ENCODE measurements at places on chromosomes 1 and 21.

GRCh38 chr1:184820218-184820750, 65.6 kb upstream of the EDEM3 start:
- no peak for DNase-seq

- DNase-seq, result no peak
Observed at GRCh38 chr1:218254296-218254946, 30.7 kb upstream of the RRP15 start.

- DNase-seq, result no peak
Observed at GRCh38 chr1:208081972-208082371, 162.2 kb downstream of the PLXNA2 start.

DNA sequence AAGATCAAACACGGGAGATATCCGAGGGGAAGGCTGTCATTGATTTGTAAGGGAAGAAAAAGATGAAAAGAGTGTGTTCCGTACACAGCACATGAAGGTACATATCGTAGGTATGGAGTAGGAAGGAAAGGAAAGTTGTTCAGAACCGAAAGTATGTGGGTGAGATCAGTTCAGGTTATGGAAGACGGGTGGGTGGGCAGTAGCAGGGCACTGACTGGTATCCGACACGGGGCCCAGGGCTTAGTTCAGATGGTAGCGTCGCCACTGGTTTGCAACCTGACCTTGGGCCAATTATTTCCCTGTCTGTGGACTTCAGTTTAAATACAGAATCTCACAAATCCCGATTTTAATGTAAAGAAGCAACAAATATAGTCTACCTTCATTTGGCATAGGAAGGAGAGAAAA, 27.8 kb upstream of the A3GALT2 start:
- DNase-seq, result no peak

DNA sequence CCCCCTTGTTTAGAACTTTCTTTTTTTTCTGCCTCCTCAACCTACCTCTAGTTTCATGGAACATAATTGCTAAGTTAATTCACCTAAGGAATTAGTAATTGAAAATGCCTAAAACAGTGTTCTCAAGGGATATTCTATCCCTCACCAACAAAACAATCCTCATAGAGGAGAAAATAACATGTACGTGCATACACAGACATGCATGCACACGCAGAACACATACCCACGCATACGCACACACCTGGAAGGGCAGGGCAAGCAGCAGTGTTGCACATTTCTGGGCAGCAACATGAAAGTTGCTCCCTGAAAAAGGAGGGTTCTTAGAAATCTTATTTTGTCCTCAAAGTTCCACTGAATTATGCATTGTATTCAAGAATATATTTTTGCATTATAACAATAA, 76.6 kb downstream of the HHAT start:
- DNase-seq, result no peak

DNA sequence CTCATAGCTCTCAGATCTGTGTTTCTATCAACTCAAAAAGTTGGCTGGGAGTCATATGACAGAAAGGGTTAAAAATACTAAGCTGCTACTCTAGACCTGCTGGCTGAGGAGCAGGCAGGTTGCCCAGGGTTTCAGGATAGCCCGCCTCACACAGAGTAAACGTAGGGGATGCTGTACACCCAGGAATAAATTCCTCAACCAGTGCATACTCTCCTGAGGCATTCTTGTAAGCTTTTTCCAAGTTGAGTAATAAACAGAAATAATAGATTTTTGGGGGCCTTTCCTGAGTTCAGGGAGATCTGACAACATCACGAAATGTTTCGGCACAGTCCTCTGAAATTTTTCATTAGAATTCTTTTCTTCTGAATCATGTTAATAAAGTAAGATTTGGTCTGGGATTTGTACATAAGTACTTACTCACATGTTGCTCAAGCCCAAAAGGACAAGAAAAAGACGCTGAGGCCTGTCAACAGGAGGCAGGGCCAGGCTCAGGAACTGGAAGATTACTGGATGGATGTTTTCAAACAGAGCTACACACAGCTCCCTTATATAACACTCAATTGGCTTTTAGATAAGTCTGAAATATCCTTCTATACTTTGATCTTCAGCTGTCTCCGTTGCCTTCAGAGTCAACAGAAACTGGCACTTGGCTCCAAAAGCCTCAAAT, 41.0 kb downstream of the TGFBR3 start:
- DNase-seq, result peak; percentile 88

GRCh38 chr1:158819461-158820443, 11.4 kb upstream of the MNDA start:
- no peak for DNase-seq

DNA sequence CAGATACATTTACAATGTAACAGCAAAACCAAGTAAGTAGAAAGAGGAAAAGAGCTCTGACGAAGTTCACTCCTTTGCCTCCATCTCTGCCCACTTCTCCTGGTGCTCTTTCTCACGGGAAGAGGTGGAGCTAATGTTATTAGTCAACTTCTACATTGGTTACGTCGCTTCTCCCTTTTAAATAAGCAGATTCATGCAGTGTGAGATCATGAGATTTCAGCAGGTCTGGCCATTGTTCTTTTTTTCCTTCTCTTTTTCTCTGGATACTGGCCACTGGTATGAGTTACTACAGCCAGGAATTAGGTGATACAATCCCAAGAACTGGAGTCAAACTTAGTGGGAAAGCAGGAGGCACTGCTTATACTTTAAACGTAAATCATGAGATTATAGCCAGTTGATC, 207.1 kb downstream of the AKT3 start:
- peak; percentile 7 for DNase-seq

- no peak for DNase-seq
Observed at GRCh38 chr1:182331387-182331786, 60.2 kb downstream of the GLUL start.

GRCh38 chr21:28639737-28640136, 352.9 kb downstream of the LTN1 start:
- peak; percentile 74 for DNase-seq

- peak; percentile 21 for DNase-seq
Observed at GRCh38 chr1:110548381-110548780, 29.4 kb upstream of the KCNA10 start.

- no peak for DNase-seq
Observed at GRCh38 chr1:32903991-32904785, 3.0 kb upstream of the TMEM54 start.

GRCh38 chr1:16173447-16174260, 17.8 kb upstream of the EPHA2 start:
- DNase-seq, result peak; percentile 79

GRCh38 chr1:201482755-201483154, 13.8 kb upstream of the PHLDA3 start:
- DNase-seq, result no peak

DNA sequence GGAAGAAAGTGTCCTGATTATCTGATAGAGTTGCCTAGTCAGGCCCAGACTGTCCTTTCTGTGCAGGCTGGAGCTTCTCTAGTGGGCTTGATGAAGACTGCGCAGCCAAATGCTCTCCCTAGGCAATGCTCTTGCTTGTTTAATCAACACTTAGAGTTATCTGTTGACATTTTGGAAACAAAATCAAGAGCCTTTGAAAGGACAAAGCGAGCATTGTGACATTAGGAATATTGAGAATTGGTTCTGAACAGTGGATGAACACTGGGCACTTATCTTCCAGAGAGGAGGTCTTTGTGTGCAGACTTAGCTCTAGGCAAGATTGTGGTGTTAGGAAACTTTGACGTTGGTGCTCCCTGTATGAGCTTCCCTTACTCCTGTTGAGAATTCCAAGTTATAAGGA, 94.5 kb downstream of the DNTTIP2 start:
- DNase-seq, result no peak

GRCh38 chr1:200038981-200039848, 11.7 kb downstream of the NR5A2 start:
- peak; percentile 69 for DNase-seq

- no peak for DNase-seq
Observed at GRCh38 chr1:54558434-54559030, 10.5 kb downstream of the ACOT11 start.

GRCh38 chr21:34707876-34708325, 39.1 kb downstream of the CLIC6 start:
- DNase-seq, result no peak
